ENCODE measurements at places on chromosomes 12 and 14.

- no peak for DNase-seq
Observed at GRCh38 chr12:115790526-115790925, 487.0 kb downstream of the MED13L start.

GRCh38 chr14:39038542-39038941 is 64.5 kb downstream of the SEC23A start:
- no peak for DNase-seq

DNA sequence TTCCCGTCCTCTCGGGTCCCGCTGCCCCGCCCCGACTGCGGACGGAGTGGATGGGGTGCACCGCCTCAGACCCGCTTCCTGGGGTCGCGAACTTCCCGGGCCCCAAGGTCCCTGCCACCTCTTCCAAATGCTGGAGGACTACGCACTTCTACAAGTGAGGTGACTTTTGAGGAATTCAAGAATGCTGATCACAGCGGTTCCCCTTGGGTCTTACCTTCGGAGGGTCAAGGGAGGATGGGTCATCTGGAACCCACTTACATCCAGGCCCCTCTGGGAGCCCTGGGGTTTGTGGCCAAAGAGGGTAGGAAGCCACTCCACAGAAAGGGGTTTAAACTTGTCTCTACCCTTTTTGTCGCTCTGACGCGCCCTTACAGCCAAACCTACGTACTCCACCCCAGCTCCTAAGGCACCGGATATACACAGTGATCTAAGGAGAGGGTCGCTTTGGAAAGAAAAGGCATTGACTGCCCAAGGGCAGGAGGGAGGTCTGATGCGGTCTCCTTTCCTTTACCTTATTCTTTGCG is 532 bp upstream of the PRKD1 start:
- DNase-seq: no peak

DNA sequence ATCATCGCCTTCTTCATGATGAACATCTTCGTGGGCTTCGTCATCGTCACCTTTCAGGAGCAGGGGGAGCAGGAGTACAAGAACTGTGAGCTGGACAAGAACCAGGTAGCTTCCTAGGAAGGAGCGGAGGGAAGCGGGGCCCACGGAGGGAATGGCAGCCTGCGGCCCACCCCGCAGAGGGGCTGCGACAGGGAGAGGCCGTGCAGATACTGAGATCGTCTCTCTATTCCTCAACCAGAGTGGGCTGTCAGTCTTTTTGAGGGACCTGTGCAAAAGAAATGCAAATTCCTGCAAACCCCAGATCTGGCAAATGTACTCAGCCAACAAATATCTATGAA is 186.2 kb upstream of the FKBP4 start:
- DNase-seq: no peak

- DNase-seq: no peak
Observed at GRCh38 chr14:98375566-98375965, 896.4 kb downstream of the BCL11B start.

DNA sequence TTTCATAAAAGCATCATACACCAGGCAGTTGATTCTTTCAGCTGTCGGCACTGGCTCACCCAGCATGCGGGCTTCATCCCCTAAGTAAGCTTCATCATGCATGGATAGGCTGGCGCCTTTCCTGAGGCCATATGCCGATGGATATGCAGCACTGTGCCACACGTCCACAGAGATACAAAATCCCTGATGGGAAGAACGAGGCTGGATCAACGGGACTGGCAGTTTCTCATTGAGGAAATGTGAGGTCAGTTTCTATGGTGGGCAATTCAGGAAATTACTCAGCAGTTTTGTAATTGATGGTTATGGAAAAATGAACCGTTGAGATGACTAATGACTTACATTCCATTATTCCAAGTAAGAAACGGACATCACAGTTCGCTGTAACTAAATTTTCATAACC is 453.8 kb downstream of the TMEM121 start:
- DNase-seq: peak; percentile 12

- no peak for DNase-seq
Observed at GRCh38 chr14:91238661-91239060, 5.8 kb downstream of the GPR68 start.

DNA sequence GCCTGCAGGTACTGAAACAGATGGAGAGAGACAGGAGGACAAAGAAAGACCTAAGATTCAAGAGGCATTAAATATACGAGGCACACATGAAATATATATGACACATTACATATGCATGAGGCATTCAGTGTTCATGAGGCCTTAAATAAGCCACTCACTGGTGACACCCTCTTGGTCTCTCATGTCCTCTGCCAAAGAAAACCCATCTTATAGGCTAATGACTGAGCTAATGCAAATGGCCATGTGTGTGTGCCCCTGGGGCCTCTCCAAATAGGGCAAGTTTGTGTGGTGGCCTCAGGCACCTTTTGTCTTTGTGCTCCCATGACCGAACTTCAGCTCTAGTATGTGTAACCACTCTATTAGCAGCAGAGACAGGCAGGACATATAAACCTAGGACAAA is 18.8 kb downstream of the COQ6 start:
- no peak for DNase-seq

GRCh38 chr14:85487215-85487614 is 42.7 kb upstream of the FLRT2 start:
- peak; percentile 95 for DNase-seq

DNA sequence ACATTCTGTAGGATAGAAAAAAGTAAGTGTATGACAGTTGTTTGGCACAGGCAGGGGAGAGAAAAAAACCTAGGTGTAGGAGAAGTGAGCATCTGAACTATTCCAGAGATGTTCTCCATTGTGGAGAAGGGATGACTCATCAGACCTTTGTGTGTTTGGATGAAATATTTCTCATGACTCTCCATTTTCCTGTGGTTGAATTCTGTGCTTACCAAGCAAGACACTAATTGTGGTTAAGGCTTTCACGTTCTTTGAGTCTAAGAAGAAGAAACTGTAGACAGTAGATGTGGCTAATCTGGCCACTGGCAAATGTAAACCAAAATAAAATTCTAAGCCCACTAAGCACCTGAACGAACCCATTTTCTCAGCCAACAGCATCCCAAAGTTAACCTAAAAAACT is 107.9 kb upstream of the GZMB start:
- DNase-seq: peak; percentile 51

- DNase-seq: peak; percentile 72
Observed at GRCh38 chr12:79658221-79658620, 32.5 kb downstream of the PAWR start.

DNA sequence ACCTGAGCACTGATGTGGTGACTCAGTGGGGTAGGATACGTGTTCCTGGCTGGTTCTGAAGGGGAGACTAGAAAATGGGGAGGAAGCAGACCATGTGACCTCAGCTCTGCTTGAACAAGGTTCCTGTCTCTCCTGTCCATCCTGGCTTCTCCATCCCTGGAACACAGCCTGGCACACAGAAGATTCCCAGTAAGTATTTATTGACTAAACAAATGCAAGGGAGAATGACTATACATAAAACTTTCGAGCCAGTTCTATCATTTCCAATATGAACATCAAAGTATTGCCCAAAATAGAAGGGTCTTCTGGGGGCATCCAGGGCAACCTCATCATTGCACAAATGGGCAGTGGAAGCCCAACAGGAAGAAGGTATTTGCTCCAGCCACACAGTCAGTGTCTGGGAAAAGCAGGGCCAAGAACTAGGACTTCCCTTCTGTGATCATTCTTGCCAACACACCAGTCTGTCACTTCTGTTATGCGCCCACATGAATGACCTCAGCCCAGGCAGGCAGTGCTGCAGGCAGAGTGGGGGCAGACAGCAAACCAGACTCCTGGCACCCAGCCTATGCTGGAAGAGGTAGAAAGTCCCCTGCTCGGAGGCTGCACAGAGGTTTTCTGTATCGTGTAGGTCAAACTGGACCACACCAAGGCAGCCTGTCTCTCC is 5.6 kb upstream of the SERPINA9 start:
- DNase-seq: peak; percentile 46

GRCh38 chr12:93847517-93848474 is 170.6 kb downstream of the CRADD start:
- peak; percentile 50 for DNase-seq

- DNase-seq: no peak
Observed at GRCh38 chr12:15253990-15254389, 32.8 kb upstream of the RERG start.

DNA sequence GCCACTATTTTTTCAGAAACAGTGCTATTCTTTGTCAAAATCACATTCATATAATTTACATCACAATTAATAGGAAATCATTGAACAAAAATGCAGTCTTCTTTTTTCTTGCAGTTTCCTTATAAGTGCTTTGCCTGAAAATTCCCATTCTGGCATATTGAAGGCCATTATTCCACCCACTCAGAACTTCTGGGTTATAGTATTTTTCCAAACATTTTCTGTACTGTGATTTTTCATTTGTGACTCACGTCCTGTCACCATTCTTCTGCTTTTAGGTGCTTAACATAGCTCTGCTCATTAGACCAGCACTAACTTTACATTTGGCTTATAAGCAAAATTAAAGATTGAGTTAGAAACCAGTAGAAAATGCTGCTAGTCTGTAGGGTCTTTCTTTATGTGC is 241.0 kb upstream of the NPAS3 start:
- peak; percentile 61 for DNase-seq

DNA sequence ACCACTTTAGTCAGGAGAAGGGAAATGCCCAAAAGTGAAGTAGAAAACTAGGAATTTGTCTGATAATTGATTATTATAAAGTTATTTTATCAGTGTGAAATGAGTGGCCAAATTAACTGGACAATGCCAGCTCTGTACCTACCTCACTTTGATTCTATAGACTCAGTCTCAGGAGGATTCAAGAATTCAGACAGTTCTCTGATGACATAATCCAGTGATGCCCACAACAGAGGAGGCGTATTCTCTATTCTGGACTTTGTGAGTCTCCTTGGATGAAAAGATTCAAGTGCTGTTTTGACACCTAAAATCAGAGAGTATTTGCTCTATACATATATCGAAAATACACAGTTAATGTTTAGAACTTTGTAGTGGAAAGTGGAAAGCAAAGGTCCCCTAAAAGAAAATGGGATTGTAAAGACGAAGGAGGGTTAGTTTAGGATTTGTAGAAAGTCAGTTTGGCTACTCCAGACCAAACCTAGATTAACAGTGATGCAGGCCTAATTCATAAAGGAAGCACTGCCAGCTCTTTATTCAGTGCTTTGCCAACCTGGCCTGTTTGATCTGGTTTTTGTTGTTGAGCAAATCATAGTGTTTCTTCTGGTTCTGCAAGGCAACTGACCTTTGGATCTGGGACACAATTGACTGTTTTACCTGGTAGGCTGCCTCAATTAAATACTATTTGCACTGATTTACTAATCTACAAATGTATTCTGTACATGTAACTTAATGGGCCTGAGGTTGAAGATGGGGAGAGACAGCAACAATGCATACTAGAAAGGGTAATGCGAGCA is 67.4 kb downstream of the DAD1 start:
- no peak for DNase-seq
